ENCODE measurements at places on chromosomes 7 and 10.

GRCh38 chr7:16402091-16402490 lies 19.2 kb downstream of the CRPPA start:
- DNase-seq = no peak

DNA sequence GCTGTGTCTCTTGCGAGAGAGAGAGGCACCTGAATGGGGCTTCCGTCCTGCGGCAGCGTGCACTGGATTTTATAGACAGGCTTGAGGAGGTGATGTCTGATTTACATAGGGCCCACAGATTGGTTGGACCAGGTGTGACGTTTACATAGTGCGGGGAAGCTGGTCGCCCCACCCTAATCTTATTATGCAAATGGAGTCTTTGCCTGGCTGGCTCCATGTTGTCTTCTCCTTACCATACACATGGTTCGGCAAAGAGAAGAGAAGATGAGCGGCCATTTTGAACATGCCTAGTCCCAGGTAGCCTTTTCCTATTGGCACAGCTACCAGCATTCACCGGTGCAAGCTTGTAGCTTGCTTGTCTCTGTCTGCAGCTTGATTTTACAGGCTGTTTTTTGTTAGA lies 238.5 kb upstream of the GALNT17 start:
- no peak for DNase-seq

DNA sequence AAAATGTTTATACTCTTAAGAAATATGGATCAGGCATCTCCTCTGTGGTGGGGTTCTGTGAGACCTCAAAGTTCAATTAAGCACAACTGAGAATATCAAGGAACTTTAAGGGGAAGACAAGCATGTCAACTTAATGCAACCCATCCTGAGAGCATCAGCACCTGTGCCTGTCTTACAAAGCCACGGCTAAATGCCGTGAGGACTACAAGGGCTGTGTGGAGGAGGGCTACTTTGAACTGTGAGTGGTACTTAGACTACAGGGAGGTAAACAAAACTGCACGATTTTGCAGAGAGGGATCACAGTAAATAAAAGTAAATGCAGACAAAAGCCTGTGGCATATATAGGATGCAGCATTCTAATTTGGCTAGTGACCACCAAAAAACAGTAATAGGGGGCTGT lies 139.1 kb downstream of the ATE1 start:
- DNase-seq = no peak

GRCh38 chr10:58372607-58373441 lies 12.4 kb upstream of the TFAM start:
- no peak for DNase-seq

DNA sequence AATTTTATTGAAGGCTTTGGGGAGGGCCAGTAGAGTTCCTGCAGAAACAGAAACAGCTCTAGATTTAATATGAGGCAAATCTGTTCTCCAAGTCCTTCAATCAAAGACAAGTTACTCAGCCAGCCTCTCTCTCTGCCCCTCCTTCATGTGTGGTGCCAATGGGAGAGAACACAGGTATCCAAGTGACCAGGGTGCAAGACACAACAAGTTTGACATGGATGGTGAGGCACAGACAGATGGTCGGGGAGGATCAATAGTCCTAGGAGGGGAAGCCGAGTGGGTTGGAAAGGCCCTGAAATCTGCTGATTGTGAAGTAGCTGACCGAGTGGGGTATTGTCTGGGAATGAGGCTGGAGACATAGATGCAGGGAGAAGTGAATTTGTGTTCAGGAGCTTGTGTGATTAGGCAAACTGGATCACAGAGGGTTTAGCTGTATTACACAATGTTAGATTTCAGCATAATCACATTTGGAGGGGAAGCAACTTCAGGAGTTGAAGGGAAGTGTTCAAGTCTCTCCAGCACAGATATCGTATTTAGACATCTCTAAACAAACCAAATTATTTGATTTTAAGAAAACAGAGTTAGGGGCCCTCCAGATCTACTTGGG lies 1.5 kb downstream of the GIMAP1 start:
- DNase-seq = peak; percentile 31

- no peak for DNase-seq
Measured at GRCh38 chr7:621572-622285, 102.1 kb upstream of the PDGFA start.

GRCh38 chr10:119477444-119477843 lies 65.1 kb downstream of the RGS10 start:
- no peak for DNase-seq

DNA sequence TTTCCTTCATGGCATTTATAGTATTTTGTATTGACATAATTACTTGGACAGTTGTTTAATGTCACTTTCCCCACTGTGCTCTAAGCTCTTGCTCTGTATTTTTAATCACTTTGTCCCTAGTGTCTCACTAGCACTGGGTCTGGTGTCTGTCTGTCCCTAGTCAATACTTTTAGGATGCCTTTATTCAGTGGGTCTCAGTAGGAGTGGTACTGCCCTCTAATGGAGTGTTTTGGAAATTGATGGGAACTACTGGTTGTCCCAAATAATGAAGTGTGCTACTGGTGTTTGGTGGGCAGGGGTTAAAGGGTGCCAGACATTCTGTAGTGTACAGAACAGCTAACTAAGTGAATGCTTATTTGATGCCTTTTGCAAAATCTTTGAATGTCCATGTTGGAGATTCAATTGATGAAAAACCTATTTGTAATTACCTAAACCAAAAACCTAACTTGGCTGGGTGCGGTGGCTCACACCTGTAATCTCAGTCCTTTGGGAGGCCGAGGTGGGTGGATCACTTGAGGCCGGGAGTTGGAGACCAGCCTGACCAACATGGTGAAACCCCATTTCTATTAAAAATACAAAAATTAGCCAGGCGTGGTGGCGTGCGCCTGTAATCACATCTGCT lies 33.3 kb downstream of the CDK14 start:
- no peak for DNase-seq

DNA sequence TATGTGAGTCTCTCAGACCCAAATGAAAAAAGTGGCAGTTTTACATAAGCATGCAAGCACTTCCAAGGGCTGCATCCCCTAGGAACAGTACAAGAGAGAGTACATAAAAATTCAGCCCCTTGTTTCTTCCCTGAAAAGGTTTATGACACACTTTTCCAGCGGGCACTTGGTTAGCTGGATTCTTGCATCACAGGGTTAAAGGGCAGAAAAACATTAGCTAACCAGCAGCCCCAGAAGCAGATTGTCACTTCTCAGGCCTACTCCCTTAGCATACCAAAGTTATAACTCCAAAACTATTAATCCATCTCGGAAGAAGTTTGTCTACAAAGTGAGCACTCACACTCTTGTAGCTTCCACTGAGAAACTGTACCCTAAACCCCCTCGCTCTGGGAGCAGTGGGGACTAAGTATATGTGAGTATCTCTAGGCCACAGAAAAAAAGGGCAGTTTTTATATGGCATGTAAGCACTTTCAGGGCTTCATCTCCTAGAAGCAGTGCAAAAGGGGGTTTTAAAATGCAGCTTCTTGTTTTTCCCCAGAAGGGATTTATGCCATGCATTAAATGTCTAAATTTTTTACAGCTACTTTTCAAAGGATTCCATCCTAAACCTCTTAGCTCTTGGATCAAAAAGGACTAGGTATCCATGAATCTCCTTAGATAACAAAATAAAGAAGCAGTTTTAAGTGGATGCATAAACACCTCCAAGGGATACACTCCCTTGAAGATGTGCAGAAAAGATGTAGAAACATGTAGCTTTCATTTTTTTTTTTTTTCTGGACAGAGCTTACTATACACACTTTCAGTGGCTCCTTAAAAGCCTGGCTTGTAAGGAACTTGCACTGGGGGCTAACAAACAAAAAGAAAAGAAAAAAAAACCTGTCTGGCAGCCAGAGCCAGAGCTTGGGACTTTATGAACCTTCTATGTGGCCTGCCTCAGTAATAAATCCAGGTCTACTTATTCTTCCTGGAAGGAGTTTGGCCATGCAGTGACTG lies 956.7 kb downstream of the CCSER2 start:
- no peak for DNase-seq
